Breast epithelium (tissue), 4 donors: ENCODE measurements at places on chromosomes 13 and 19. TPM values are rescaled to one million over a fixed set of nuclear protein-coding genes. Genes with fewer than 3 reads are reported as not detected.

Gene ZNF729
- not detected for total RNA-seq

DNA sequence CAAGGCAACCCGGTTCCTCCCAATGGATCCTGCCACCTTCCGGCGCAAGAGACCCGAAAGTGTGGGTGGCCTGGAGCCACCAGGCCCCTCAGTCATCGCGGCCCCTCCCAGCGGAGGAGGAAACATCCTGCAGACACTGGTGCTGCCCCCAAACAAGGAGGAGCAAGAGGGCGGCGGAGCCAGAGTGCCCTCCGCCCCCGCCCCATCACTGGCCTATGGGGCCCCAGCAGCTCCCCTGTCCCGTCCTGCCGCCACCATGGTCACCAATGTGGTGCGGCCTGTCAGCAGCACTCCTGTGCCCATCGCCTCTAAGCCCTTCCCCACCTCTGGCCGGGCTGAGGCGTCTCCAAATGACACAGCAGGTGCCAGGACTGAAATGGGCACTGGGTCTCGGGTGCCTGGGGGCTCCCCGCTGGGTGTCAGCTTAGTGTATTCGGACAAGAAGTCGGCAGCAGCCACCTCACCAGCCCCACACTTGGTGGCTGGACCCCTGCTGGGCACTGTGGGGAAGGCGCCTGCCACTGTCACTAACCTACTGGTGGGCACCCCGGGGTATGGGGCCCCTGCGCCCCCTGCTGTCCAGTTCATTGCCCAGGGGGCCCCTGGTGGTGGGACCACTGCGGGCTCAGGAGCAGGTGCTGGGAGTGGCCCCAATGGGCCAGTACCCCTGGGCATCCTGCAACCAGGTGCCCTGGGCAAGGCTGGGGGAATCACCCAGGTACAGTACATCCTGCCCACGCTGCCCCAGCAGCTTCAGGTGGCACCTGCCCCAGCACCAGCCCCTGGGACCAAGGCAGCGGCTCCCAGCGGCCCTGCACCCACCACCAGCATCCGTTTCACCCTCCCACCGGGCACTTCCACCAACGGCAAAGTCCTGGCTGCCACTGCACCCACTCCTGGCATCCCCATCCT lies 11.2 kb upstream of the PRR19 start:
- H3K36me3 ChIP-seq = no peaks in the 10 kb centered on the region
- H3K4me3 ChIP-seq = no peak overlapping the region
- H3K27ac ChIP-seq = no peak overlapping the region
- no peak for DNase-seq
- H3K4me1 ChIP-seq = no peaks in the 10 kb centered on the region

DNA sequence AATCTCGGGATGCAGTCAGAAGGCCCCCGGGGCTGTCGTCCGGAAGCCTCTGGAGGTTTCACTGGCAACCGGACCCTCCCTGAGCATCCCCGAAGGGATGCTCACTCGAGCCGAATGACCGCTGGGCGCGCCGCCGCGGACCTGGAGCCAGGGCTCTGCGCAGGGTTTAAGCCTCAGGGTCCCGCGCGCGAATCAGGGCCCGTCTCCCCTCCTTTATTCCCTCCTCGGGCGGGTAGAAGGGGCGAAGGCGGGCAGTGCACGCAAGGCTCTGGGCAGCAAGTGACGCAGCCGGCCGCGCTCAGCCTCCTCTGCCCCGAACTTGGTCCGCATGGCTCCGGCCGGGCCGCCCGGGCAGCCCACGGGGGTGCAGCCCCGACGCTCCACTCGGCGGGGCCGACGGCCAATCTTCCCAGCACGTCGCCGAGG lies 572 bp downstream of the SHISA2 start:
- H3K27ac ChIP-seq = no peak overlapping the region
- DNase-seq = no peak
- H3K4me1 ChIP-seq = no peaks in the 10 kb centered on the region
- peaks cover 35% of the 10 kb centered on the region for H3K27me3 ChIP-seq
- no peaks in the 10 kb centered on the region for H3K36me3 ChIP-seq
- H3K4me3 ChIP-seq = peak overlapping the region; percentile 57

- no peaks in the 10 kb centered on the region for H3K27me3 ChIP-seq
- H3K4me3 ChIP-seq = no peak overlapping the region
- no peak overlapping the region for H3K27ac ChIP-seq
- no peaks in the 10 kb centered on the region for H3K36me3 ChIP-seq
Observed at GRCh38 chr13:77554069-77554468, 18.6 kb downstream of the SCEL start.
